ENCODE measurements at places on chromosomes 3 and 15. TPM values are rescaled to one million over a fixed set of nuclear protein-coding genes. Genes with fewer than 3 reads are reported as not detected.

CYP11A1 gene
- total RNA-seq = 1.3 TPM

- no peaks in the 10 kb centered on the region for H3K36me3 ChIP-seq
- DNase-seq = no peak
- no peak overlapping the region for H3K4me3 ChIP-seq
- H3K4me1 ChIP-seq = peaks cover 5% of the 10 kb centered on the region
- H3K27ac ChIP-seq = no peak overlapping the region
Measured at GRCh38 chr3:14405360-14406238, 3.2 kb downstream of the SLC6A6 start.

DNA sequence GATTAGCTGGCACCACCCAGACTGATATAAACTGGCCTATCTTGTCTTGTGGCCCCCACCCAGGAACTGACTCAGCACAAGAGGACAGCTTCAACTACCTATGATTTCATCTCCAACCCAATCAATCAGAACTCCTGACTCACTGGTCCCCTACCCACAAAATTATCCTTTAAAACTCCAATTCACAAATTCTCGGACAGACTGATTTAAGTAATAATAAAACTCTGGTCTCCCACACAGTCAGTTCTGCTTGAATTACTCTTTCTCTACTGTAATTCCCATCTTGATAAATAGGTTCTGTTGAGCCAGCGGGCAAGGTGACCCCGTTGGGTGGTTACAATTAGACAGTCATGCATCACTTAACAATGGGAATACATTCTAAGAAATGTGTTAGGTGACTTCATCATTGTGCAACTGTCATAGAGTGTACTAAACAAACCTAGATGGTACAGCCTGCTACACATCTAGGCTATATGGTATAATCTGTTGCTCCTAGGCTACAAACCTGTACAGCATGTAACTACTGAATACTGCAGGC, 48.1 kb upstream of the MAP4 start:
- no peak overlapping the region for H3K4me3 ChIP-seq
- no peak for DNase-seq
- no peaks in the 10 kb centered on the region for H3K27me3 ChIP-seq
- H3K4me1 ChIP-seq = no peaks in the 10 kb centered on the region
- no peaks in the 10 kb centered on the region for H3K36me3 ChIP-seq

- H3K4me3 ChIP-seq = no peak overlapping the region
- H3K4me1 ChIP-seq = no peaks in the 10 kb centered on the region
- H3K27ac ChIP-seq = no peak overlapping the region
- no peaks in the 10 kb centered on the region for H3K27me3 ChIP-seq
Measured at GRCh38 chr3:178684881-178685590, 148.8 kb downstream of the KCNMB2 start.

DNA sequence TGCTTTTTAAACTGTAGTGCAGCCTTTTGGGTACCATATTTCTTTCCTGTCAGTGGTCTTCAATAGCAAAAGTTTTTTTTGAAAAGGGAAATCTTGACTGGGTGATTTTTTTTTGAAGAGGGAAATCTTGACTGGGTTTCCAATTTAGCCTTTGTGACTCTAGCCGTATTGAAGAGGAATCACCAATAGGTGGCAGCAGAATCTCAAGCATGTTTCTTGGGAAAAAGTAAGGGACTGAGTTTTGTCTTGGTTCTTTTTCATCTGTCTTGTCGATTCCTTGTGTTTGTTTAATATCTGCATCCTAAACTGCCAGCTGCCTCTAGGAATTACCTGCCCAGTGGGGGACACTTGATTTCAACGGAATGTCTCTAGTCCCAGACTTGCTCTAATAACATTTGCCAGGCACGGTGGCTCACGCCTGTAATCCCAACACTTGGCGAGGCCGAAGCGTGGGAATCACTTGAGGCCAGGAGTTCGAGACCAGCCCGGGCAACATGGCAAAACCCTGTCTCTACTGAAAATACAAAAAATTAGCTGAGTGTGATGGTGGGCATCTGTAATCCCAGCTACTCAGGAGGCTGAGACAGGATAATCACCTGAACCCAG, 89.2 kb downstream of the RBPMS2 start:
- H3K27me3 ChIP-seq = no peaks in the 10 kb centered on the region
- H3K4me1 ChIP-seq = no peaks in the 10 kb centered on the region
- no peak overlapping the region for H3K27ac ChIP-seq
- H3K4me3 ChIP-seq = no peak overlapping the region

CD200R1 gene
- total RNA-seq = 0.84 TPM

C2CD4A gene
- 3.7 TPM for total RNA-seq

PIF1 gene
- total RNA-seq = 6.1 TPM

- no peaks in the 10 kb centered on the region for H3K36me3 ChIP-seq
- H3K27me3 ChIP-seq = peaks cover 13% of the 10 kb centered on the region
- peak overlapping the region; percentile 44 for H3K27ac ChIP-seq
- H3K4me1 ChIP-seq = no peaks in the 10 kb centered on the region
Measured at GRCh38 chr15:51093839-51094605, 684 bp downstream of the TNFAIP8L3 start.

DNA sequence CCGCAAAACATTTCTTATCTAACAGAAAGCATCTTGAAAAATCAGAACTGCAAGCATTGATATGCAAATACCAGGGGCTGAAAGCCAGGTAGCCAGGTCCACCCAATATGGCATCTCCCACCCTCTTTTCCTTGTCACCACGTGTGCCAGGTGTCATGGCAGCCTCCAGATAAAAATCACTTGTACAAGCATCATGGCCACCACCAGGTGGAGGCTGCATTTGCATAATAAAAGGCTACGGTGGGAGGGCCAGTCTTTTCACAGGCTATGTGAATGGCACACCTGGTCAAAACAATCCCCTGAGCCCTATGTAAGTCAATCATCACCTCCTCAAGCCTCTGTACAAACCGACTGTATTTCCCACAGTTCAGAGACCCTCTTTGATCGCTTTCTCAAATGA, 1233.1 kb upstream of the ALCAM start:
- DNase-seq = no peak
- no peaks in the 10 kb centered on the region for H3K27me3 ChIP-seq
- H3K4me1 ChIP-seq = no peaks in the 10 kb centered on the region
- H3K27ac ChIP-seq = no peak overlapping the region

Measured in colonic mucosa (tissue), 4 donors.